AG04450 (cell line): ENCODE measurements at places on chromosomes 5 and 9. TPM values are rescaled to one million over a fixed set of nuclear protein-coding genes. Genes with fewer than 3 reads are reported as not detected.

The EDIL3 gene
- polyA plus RNA-seq = 42.0 and 61.9 TPM in 2 replicates

The PALM2AKAP2 gene
- 4.6 and 5.0 TPM in 2 replicates for polyA plus RNA-seq

The FUBP3 gene
- polyA plus RNA-seq = 31.2 and 32.8 TPM in 2 replicates

The ECSCR gene
- polyA plus RNA-seq = 0.82 and 1.1 TPM in 2 replicates

The PCDHA9 gene
- polyA plus RNA-seq = 0.02 TPM in 1 of 2 replicates, not detected in the other

The NLN gene
- polyA plus RNA-seq = 24.2 and 28.8 TPM in 2 replicates

The SLC6A18 gene
- not detected in 2 replicates for polyA plus RNA-seq

The MCTP1 gene
- polyA plus RNA-seq = 0.61 and 0.66 TPM in 2 replicates

The CDX1 gene
- 0.30 and 0.41 TPM in 2 replicates for polyA plus RNA-seq

The ANKRD20A1 gene
- polyA plus RNA-seq = not detected in 2 replicates

The SVEP1 gene
- polyA plus RNA-seq = 34.8 and 40.9 TPM in 2 replicates

The NSD1 gene
- polyA plus RNA-seq = 25.6 and 33.4 TPM in 2 replicates
